ENCODE measurements at places on chromosomes 6 and 20.

DNA sequence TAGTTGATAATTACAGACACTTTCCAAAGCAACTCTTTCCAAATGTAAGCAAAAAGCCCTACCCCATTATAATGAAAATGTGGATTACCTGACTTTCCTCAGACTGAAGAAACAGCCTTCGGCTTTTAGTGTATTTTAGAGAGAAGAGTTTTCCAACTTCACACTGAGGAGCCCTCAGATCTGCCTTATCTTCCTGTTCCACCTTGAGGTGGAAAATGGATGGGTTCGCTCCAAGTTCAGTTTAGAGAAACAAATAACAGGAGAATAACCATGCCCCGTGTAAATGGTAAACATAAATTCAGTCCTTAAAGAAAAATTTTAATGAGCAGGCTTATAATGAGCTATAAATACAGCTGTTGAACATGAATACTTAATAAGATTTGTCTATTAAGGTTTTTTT, 21.1 kb upstream of the MTHFD1L start:
- no peak for DNase-seq

DNA sequence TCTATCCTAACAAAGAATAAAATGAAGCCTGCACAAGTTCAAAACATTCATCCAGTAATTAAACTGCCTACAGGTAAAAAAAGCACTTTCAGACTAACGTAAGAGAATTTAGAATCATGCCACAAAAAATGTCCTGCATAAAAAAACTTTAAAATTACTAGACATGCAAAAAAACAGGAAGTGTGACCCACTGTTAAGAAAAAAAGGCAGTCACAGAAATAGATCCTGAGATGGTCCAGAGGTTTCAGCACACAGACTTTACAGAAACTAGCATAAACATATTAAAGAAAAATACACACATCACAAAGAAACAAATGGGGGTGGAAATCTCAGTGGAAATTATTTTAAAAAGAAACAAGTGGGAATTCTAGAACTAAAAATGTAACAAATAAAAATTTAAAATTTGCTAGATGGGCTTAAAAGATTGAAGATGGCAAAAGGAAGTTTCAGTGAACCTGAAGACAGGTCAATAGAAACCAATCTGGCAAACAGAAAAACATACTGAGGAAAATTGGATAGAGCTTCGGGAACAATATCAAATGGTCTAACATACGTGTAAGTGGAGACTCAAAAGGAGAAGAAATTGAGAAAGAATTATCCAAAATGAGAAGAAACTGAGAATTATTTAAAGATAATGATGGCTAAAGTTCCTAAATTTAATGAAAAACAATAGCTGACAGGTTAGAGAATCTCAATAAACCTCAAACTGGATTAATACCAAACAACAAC, 3.4 kb upstream of the ZNF133 start:
- DNase-seq: no peak

DNA sequence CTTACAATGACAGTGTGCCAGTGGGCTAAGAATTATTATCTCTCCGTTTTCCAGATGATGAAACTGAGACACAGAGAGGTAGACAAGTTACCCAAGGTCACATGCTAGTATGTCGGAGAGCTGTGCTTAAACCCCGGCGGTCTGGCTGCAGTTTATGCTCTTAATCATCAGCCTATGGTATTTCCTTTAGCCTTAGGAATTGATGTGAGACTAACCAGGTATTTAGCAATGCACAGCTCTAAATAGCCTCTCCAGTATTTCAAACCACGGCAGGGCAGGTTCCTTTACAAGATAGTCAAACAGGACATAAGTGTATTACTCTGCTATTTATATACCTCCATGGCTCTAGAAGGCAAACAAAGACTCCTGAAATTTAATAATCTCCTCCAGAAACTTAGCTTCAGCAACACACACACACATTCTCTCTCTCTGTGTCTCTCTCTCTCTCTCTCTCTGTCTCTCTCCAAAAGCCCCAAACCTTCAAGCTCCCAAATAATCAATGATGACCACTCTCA, 142.0 kb upstream of the ZNF217 start:
- DNase-seq: peak; percentile 69

DNA sequence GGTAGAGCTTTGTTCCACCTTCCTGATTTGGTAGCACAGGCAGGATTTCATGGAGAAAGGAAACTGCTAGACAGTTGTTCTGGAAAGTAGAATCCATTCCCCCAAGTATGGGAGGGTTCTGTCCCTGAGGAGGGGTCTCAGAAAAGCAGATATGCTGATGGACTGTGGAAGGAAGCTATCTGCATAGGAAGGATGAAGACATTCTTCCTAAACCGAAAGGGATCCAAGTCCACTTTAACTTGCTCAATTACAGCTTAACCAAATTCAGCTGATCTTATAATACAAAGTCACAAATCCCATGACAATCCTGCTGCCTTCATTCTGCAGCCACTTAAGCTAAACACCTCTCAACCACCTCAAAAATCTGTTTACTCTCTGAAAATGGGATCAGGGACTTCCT, 2.6 kb downstream of the MAN1A1 start:
- no peak for DNase-seq

DNA sequence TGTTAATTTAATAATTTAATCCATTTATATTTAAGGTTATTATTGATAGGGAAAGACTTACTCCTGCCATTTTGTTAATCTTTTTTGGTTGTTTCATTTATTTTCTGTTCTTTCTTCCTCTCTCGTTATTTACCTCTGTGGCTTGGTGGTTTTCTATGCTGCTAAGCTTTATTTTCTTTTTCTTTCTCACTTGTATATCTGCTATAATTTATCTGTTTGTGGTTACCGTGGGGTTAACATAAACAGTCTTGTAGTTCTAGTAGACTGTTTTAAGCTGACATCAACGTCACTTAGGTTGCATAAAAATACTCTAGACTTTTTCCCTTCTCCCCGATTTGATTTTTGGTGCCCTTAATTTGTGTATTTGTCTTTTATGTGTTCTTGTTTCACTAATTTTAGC, 381.3 kb upstream of the SPTLC3 start:
- no peak for DNase-seq

DNA sequence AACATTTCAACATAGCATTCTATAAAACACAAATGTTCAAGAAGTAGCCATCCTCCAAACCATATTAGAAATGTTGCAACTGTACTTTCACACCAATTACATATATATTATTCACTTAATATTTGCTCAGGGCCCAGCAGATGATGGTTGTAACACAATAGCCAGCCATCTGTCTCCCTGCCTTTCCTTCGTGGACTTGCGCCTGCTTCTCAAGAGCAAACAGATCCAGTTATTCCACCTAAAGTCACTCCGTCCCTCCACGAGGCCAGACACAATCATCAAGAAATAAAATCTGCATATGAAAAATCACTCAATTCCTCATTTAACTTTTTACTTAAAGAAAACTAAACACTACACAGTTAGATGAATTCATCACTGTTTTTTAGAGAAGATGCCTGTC, 160.4 kb downstream of the RALGAPA2 start:
- no peak for DNase-seq

- peak; percentile 79 for DNase-seq
Observed at GRCh38 chr6:30885999-30886896, 1.9 kb downstream of the DDR1 start.

DNA sequence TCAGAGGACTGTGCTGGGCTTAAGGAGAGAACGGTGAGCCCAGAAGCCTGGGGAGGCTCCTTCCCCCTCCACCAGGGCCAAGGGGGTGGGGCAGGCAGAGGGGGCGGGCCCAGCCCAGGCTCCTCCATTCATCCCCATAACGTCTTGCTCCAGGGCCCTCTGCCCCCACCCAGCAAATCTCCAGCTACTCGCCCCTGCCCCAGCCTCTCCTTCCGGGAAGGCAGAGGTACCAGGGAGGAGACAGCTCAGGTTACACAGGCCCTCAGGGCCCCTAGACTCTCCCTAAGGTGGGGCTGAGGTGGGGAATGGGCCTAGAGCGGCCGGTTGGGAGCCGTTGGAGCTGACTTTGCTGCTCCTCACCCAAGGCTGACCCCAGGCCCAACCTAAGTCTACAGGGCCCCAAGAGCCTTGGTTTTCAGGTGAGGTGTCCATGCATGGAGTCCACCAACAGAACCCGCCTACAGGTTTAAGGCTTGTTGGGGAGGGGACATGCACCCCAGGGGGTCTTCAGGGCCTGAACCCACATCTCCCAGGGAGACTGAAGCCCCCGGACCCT, 1.2 kb downstream of the LAMA5 start:
- DNase-seq: peak; percentile 91

DNA sequence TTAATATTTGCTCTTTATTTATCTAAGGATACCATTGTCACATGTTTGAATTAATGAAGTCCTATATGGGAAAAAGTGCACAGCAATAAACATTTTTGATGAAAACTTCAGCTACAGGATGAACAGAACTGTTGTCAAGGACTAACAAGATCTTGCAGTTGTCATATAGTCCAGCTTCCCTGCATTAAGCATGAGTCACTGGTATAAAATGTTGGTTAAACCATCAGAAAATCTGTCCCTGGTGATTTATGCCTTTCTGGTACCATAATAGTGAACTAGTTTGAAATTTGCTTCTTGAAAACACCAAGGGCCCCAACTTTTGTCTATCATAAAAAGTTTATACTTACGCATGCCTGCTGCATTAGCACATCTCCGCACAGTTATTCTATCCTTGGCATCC, 60.4 kb upstream of the RSPO3 start:
- DNase-seq: no peak

DNA sequence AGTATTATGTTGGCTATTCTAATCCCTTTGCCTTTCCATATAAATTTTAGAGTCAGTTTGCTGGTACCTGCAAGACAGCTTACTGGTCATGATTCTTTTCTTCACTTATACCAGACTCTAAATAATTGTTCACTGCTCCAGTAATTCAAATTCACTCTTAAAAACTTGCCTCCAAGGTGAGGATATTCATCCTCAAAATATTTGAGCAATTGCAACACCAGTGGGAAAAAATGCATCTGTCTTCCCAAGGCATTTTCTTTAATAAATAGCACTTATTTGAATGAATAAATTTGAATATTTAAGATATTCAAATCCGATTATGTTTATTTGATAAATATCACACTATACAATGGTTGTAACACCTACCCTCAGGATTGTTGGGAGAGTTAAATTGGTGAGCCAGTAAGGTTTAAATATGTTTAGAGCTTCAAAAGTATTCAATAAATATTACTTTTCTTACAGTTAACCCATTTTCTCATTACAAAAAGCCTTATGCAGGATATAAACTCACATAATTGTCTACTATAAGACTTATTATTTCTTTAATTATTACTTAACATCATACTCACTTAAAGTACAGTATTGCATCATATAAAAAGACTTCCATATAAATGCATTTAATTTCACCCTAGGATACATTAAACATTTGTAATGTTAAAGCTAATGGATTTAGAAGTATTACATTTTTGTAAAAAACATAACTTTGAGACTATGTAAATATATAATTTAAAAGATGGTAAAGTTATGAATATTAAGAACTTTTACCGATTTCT, 285.6 kb downstream of the SAMD5 start:
- no peak for DNase-seq

GRCh38 chr20:33386673-33387072, 14.6 kb downstream of the CDK5RAP1 start:
- DNase-seq: no peak

- no peak for DNase-seq
Observed at GRCh38 chr20:57008217-57008616, 258.2 kb downstream of the BMP7 start.

DNA sequence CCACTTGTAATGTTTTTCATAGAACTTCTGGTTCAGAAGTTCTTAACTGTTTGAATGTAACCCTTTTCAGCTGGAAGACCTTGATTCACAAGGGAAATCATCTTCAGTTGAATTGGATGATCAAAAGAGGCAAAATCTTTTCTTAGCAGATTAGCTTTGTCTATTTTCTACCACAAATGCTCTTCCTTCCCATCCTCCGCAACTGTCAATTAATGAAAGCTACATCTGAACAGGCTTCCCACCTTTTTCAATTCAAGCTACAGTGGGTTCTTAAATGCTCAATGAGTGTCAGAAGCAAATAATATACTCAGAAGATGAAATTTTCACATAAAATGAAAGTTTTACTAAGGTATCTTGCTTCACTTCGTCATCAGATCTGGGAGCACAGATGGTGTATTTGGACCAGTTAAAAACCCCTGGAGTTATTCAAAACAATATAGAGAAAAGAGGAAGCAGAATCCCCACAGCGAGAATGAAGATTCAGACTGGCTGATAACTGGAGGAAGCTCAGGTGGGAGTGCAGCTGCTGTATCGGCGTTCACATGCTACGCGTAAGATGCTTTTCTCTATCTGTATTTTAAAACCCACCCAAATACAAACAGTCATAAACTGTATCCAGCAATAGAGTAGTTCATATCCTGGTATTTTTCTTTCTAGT, 19.4 kb downstream of the QRSL1 start:
- no peak for DNase-seq

DNA sequence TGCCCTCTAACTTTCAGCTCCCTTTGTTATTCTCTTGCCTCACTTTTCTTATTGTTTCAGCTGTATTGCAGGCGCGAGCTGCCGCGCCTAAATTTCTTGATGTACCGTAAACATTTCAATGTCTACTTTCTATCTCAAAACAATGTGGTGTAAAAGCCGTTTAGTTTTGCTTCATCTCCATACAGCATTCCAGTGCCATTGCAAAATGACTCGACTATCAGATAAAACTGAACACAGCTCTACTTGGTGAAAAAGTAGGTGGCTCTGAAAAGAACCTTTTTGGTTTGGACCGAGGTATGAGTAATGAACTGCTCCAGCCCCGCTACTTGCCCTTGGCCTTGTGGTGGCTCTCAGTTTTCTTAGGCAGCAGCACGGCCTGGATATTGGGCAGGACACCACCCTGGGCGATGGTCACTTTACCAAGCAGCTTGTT, 74.6 kb downstream of the OR2B2 start:
- no peak for DNase-seq

- no peak for DNase-seq
Observed at GRCh38 chr6:99350573-99350972, 1.1 kb upstream of the FAXC start.

- no peak for DNase-seq
Observed at GRCh38 chr6:13787137-13787536, 27.2 kb downstream of the MCUR1 start.

GRCh38 chr6:13528777-13529343, 41.5 kb upstream of the GFOD1 start:
- DNase-seq: no peak

DNA sequence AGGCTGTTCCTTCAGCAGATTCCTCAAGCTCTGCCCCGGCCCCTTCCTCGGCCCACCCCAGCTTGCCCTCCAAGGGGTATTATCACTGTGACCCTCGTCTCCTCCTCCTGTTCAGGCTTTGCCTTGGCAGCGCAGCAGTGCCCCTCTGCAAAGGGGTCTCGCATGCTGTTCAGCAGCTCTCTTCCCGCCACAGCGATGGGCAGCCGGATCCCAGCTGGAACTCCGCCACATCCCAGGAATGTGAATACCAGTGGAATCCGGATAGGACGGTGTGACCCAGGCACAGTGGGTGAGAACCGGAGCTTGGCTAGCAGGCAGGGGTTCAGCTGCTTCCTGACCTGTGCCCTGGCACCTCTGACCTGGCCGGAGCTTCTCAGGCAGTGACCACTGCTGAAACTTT, 52.9 kb downstream of the RNASET2 start:
- no peak for DNase-seq

Measured in 8988T (cell line).